NCI-H2029 treated with DMSO at 0.1 percent for 48 hours (cell line): ENCODE measurements at places on chromosomes 12 and 14.

- no peak for DNase-seq
These were observed 1.3 kb upstream of the NCOR2 start for GRCh38 chr12:124568431-124569374.

- DNase-seq, result no peak
These were observed 30.2 kb upstream of the FGD4 start for GRCh38 chr12:32369202-32369601.

- no peak for DNase-seq
These were observed 3.2 kb downstream of the DUSP6 start for GRCh38 chr12:89348894-89349699.

DNA sequence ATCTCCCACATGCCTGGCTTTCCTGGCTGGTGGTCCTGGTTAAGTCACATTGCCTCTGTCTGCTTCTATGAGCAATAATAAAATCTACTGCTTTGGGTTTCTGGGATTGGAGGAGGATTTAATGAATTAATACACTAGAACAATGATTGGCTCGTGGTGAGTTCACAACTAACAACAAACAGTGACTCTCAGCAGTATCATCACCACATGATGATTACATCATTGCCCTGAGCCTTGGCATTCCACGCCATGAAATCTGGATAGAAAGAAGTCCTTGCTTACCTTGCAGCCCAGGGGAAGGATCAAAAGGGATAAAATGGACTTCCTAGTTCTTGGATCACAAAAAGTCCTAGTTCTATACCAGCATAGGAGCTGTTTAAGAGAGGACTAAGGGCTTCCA, 1069.0 kb downstream of the VRK1 start:
- DNase-seq, result no peak
